ENCODE measurements at places on chromosomes 4 and X.

- no peak for DNase-seq
Measured at GRCh38 chr4:138063581-138063980, 178.6 kb downstream of the SLC7A11 start.

DNA sequence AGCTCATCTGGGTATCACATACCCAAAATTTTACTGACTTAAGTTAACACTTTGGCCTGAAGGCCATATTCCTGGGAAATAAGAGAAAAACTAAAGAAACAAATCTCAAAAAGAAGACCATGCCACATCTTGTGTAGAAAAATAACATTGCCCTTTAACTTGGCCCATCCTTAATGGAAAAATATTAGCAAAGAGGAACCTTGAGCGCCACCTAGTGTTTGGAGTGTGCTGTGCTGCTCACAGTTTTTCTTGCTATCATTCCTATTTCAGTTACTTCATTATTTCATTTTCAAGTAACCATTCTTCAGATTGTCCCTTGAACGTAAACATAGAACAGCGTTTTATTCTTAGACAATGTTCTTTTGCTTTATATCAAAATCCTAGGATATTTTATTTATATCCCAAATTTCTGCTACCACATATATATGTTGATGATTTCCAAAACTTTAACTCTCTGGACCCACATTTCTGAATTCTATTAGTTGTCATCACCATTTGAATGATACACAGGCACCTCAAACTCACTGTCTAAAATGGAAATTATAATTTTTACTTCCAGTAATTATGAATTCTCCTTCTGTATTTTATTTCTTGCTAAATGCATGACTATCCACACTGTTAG lies 999.0 kb upstream of the ADGRL3 start:
- no peak for DNase-seq

DNA sequence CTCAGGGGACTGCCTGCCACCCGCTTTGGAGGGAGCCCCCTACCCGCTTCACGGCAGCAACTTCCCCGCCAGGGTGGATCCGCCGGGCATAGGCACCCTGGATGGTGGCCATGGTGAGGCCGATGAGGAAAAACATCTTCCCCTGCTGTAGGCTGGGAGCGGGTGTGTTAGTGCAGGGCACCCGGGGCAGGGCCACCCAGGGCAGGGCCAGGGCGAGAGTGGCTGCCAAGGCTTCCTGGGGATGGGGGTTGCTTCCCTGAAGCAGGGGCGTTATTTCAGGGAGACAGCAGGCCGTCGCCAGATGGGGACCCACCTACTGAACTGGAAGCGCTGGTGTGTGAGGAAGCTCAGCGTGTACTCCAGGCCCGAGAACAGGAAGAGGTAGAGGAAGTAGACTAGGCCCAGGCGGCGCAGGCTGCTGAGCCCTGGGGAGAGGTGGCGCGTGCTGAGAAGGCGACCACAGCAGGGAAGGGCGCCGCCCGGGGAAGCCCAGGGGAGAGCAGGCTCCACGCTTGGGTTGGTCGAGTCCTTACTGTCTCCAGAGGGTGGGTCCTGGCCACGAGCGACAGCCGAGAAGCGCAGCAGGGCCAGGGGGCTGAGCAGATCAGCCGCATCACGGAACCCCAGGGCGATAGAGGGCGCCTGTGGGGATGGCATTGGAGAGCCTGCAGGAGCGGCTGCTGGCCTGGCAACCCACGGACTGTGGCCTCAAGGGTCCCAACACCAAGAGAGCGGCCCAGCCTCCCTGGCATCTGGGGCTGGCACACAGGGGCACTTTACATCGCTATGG lies 31.5 kb downstream of the NOP14 start:
- no peak for DNase-seq

DNA sequence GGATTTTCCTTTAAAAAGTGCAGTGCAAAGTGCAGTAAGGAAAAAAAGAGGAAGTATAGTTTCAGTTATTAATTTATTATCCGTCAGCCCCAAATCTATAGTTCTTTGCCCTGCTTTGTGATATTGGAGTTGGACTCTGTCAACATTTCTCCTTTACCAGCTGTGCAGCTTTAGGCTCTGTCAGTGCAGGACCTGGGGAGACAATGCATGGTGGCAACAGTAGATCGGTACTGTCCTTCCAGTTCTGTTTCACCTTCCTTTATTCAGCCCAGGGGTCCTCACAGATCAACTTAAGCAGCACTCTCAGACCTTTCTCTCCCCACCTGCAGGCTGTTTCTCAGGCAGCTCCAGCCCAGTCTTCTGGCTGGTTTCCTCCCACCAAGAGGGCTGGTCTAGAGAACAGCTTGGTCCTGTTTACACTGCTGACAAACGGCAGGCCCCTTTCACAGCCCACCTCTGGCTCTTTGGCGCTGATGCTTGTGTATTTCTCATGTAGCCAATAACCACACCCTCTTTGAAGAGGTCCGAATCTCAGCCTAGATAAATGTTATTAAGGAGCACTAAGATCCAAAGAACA lies 71.6 kb downstream of the MCUB start:
- DNase-seq = no peak

- no peak for DNase-seq
Measured at GRCh38 chr4:114615435-114615834, 16.8 kb downstream of the UGT8 start.

DNA sequence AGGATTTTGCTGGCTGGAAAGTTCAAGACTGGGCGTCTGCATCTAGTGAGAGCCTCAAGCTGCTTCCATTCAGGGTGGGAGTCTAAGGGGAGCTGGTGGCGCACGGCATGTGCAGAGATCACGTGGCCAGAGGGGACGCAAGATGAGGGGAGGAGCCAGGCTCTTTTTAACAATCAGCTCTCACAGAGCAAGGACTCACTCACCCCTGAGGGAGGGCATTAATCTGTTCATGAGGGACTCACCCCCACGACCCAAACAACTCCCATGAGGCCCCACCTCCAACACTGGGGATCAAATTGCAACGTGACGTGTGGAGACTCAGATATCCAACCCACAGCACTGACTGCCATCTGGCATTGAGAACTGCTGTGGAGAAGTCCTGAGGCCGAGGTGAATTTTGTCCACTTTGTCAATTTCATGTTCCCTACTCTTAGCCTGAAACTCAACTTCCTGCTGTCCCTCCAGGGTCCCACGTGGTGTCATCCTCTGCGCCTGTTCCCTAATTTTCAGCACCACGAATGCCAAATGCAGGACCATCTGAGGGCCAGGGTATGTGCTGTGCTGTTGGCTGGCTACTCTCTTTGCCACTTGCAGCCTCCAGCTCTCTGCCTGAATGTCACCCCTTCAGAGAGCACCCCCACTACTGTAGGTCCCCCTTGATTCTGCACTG lies 5.6 kb downstream of the ZFP92 start:
- DNase-seq = peak; percentile 69

DNA sequence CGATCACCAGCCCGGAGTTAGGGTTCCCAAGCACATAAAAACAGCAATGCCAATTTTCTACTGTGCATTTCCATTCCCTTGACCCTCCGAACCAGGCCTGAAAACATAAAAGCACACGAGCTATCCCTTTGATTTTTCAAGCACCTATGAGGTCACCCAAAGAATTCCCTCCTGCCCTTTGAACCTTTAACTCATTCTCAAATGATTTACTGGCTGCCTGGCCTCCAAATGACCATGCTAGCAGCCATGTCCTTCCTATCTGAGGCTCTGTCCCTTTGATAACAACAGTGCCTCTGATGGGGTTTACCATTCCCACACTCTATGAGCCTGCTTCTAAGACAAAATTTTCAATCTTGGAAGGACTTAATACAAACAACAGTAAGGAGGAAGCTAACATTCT lies 15.2 kb downstream of the SHROOM4 start:
- DNase-seq = no peak

GRCh38 chr4:139815778-139816601 lies 150.4 kb downstream of the MGST2 start:
- no peak for DNase-seq

DNA sequence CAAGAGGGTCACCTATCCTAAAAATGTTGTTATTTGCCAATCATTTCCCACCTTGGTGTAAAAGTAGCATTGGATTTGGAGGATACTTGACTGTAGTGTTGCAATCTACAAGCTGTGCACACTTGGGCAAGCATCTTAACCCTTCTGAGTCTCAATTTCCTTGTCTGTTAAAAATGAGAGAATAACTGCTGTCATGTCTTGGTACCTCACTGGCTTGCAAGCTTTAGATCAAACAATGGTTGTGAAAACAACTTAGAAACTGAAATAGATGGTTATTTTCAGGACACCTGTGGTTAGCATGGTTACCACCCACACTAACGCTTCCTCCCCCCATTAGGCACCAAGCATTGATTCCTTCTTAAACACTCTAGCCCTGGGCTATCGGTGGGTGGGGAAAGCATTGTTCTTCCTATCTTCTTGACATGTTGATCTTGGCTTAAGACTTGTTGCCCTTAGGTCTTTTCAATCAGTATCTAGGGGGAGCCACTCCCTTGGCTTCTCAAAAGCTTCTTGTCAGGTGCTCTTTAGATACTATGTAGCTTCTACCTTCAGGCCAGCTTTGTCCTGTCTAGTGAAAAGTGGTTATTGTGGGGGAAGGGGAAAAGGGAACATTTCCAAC lies 10.6 kb upstream of the AMOT start:
- DNase-seq = no peak
